A549 treated with ZK216348 at 1 μM for 4 hours (cell line): ENCODE measurements at places on chromosomes 3 and 15. TPM values are rescaled to one million over a fixed set of nuclear protein-coding genes. Genes with fewer than 3 reads are reported as not detected.

RASGRP1 gene
- total RNA-seq: 0.24 to 0.42 TPM (median 0.35 TPM) in 5 replicates

C3orf52 gene
- 10.2 to 14.1 TPM (median 12.2 TPM) in 5 replicates for total RNA-seq

SLC9C1 gene
- total RNA-seq: not detected in 5 replicates

PTPN9 gene
- total RNA-seq: 36.1 to 53.2 TPM (median 46.7 TPM) in 5 replicates

SNURF gene
- 8.4 to 16.7 TPM (median 14.6 TPM) in 5 replicates for total RNA-seq

PCSK6 gene
- 8.8 to 12.2 TPM (median 10.7 TPM) in 5 replicates for total RNA-seq

GREM1 gene
- total RNA-seq: 5.8 to 14.1 TPM (median 7.6 TPM) in 5 replicates

OXSR1 gene
- total RNA-seq: 23.2 to 41.1 TPM (median 34.8 TPM) in 5 replicates

UBAP1L gene
- 0.29 to 1.3 TPM (median 0.88 TPM) in 5 replicates for total RNA-seq

GOLGA6L1 gene
- not detected in 5 replicates for total RNA-seq

PIF1 gene
- 11.6 to 25.2 TPM (median 19.5 TPM) in 5 replicates for total RNA-seq

TMCO5A gene
- total RNA-seq: not detected in 5 replicates

RHCG gene
- 28.1 to 53.8 TPM (median 41.2 TPM) in 5 replicates for total RNA-seq

OXSM gene
- total RNA-seq: 15.6 to 21.3 TPM (median 19.0 TPM) in 5 replicates

OXNAD1 gene
- total RNA-seq: 6.5 to 11.0 TPM (median 8.3 TPM) in 5 replicates

LRRN1 gene
- total RNA-seq: not detected in 5 replicates

TM4SF18 gene
- 31.6 to 39.5 TPM (median 34.5 TPM) in 5 replicates for total RNA-seq

IVD gene
- total RNA-seq: 8.7 to 13.0 TPM (median 11.9 TPM) in 5 replicates

SOX2 gene
- total RNA-seq: 0.52 to 0.72 TPM (median 0.60 TPM) in 5 replicates

FAM81A gene
- total RNA-seq: 10.6 to 14.8 TPM (median 12.0 TPM) in 5 replicates

ARNT2 gene
- 13.2 to 19.2 TPM (median 16.0 TPM) in 5 replicates for total RNA-seq

ERC2 gene
- 0.31 to 0.52 TPM in 2 of 5 replicates, not detected in the others for total RNA-seq

VEPH1 gene
- total RNA-seq: 0.27 to 0.44 TPM in 2 of 5 replicates, not detected in the others

PAQR5 gene
- total RNA-seq: 65.5 to 118 TPM (median 110 TPM) in 5 replicates

GRIP2 gene
- 0.52 to 2.0 TPM (median 1.4 TPM) in 5 replicates for total RNA-seq

CADM2 gene
- 0.38 to 0.46 TPM in 2 of 5 replicates, not detected in the others for total RNA-seq

PAQR9 gene
- total RNA-seq: 2.3 to 4.1 TPM (median 3.0 TPM) in 5 replicates

KNG1 gene
- 0.09 TPM in 1 of 5 replicates, not detected in the others for total RNA-seq

TMC3 gene
- not detected in 5 replicates for total RNA-seq

PLOD2 gene
- total RNA-seq: 75.4 to 142 TPM (median 121 TPM) in 5 replicates

TGM5 gene
- not detected in 5 replicates for total RNA-seq

RGMA gene
- 0.21 to 0.42 TPM (median 0.26 TPM) in 5 replicates for total RNA-seq

CHRNB4 gene
- 0.39 to 1.8 TPM (median 0.80 TPM) in 5 replicates for total RNA-seq

DAPK2 gene
- total RNA-seq: 2.8 to 4.9 TPM (median 4.2 TPM) in 5 replicates

CRBN gene
- total RNA-seq: 24.7 to 37.7 TPM (median 27.2 TPM) in 5 replicates

CCDC33 gene
- 5.7 to 8.6 TPM (median 7.2 TPM) in 5 replicates for total RNA-seq

KLF15 gene
- 0.11 to 0.30 TPM (median 0.13 TPM) in 5 replicates for total RNA-seq
